ENCODE measurements at places on chromosomes 3 and 15.
A peak's percentile ranks its signal among the peaks of the same experiment; 100 is the strongest.

DNA sequence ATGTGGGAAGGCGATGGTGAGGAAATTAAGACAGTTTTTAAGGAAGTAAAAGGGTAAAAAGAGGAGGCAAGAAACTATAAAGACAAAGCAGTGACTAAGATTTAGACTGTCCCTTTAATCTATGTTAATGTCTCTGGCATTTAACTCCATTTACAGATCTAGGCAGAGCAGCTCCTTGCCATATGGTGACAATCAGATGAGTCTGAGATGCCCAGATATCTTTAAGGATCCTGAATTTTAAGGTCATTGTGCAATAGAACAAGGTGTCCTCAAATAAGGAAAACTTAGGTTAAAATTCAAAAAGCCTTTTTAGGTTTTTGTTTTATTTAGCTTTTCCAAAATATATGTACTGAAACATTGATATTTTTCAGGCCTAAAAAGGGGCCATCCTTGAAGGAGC, 24.1 kb downstream of the RASGRP1 start:
- DNase-seq = no peak

- DNase-seq = no peak
Observed at GRCh38 chr3:75110741-75111140, 496.3 kb upstream of the CNTN3 start.

DNA sequence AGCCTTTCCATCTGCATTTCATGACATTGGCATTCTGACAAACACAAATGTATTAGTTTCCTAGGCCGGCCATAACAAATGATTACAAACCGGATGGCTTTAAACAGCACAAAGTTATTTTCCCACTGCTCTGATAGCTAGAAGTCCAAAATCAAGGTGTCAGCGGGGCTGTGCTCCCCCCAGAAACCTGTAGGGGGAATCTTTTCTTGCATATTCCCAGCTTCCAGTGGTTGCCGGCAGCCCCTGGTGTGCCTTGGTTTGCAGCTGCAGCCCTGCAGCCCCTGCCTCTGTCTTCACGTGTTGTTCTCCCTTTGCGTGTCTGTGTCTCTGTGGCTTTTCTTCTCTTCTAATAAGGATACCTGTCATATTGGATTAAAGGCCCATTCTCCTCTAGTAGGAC, 79.0 kb upstream of the CDV3 start:
- DNase-seq = no peak

DNA sequence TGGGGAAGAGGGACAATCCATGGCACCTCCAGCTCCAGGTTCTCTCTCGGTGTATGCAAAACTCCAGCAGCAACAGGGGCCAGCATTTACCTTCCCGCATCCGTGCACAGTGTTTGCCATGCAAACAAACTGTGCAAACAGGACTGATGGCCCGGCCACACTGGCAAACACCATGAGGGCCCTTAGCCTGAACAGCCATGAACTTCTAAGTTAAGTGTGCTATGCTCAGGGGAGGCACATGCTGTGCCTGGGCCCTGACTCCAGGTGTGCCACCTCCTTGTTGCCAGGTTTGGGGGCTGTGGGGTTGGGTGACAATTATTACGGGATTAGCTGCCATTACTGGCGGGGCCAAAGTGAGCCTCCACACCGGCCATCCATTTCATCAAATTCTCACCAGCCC, 57.5 kb downstream of the CACNA2D2 start:
- no peak for DNase-seq

DNA sequence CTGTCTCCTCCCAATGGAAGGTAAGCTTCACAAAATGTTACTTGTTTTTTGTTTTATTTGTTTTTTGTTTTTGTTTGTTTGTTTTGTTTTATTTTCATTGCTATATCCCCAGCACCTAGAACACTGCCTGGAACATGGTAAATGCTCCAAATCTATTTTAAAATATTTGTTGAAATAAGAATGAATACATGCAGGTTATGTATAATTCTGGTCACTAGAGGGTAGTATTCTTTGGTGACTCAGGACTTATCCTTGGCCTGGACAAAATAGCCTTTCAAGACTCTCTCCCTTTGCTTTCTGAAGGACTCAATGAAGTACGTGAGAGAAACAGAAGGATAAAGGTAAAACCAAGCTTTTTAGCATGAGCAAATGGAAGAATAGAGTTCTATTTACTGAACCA, 46.9 kb upstream of the PPP2R3A start:
- DNase-seq = no peak

- DNase-seq = no peak
Observed at GRCh38 chr15:29433507-29434248, 164.1 kb upstream of the NSMCE3 start.

- DNase-seq = no peak
Observed at GRCh38 chr3:185424435-185424834, 61.5 kb downstream of the MAP3K13 start.

DNA sequence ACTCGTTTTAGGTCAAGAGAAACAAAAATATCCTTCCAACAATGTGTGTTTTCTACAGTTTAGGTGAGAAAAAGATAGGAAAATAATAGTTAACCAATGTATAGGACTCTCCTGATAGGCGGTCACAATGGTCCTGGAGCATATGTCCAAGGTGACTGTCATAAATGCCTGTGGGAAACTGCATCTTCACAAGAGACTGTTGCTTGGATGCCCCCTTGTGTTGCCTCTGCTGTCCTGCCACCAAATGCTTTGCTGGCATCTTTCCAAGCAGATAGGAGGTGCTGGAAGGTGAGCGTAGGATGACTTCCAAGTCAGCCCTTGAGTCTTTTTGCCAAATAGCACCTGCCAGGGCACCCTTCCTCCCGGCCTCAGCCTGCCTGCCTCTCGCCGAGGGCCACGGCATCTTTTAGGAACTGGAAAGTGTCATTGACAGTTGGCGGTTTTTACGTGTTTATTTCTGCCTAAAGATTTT, 24.1 kb upstream of the SACM1L start:
- DNase-seq = peak; percentile 82

DNA sequence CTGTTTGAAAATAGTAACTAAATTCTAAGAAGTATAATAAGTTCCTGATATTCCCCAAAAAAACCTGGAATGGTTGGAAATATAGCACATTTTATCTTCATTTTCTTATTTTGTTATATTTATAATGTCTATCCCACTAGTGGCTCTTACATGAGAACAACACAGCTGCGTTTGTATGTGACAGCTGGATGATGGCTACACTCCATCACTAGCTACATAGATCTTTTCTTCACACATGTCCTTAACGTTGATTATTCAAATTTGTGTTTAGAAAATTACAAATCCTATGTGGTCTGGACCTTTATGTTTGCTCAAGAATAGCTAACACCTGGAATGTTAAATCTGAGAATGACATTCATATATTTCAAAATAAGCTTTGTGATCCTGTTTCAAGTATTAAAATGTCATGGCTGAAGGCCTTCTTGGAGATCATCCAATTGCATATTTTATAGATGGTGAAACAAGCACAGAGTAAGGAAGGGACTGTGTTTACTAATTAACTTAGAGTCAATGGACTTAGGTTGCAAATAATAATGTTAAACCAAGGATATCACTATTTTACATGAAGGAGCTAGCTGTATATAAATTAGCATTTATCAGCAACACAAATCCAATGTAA, 60.8 kb downstream of the ATP13A5 start:
- DNase-seq = no peak

- DNase-seq = no peak
Observed at GRCh38 chr3:46910166-46910760, 32.7 kb downstream of the PTH1R start.

DNA sequence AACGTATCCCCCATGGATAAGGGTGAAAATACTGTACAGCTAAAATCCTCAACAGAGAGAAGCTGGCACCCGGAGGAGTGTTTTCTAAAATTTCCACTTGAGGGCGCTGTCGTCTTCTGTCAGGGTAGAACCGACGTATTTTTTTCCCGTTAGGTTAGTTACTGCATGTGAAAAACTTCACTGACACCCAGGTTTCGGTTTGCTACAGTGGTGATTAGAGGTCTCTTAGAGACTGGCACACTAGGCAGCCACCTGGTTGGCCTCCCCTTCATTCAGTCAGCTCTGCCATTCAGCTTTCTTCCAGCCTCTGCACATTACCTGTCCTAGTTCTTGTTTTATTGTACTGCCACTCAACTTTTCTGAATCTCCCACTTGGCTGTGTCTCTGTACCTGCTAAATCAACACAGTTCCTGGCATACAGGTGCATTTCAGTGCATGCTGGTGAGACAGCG, 18.4 kb downstream of the CCK start:
- DNase-seq = peak; percentile 60

DNA sequence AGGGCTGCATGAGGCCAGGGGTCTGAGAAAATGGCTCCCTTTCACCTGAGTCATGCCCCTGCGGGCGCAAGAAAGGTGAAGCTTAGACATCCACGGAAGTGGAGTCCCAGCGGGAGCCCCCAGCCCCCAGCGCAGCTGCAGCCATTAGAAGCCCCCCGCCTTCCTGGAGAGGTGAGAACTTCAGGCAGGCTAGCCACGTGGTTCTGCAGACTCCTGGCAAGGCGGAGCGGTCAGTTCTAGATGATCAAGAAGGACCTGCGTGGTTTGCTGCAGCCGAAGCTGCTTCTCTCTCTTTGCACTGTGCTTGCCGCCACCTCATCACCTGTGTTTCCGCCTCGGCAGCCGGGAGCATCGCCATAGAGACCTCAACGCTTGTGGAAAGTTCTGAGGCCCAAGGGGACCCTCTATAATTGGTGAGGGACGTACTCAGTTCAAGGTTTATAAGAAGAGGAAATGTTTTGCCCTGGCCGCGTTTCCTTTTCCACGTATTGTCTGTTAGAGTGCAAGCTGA, 15.8 kb upstream of the KCNMB3 start:
- DNase-seq = no peak

GRCh38 chr3:127697551-127698240, 24.9 kb downstream of the ABTB1 start:
- peak; percentile 60 for DNase-seq

DNA sequence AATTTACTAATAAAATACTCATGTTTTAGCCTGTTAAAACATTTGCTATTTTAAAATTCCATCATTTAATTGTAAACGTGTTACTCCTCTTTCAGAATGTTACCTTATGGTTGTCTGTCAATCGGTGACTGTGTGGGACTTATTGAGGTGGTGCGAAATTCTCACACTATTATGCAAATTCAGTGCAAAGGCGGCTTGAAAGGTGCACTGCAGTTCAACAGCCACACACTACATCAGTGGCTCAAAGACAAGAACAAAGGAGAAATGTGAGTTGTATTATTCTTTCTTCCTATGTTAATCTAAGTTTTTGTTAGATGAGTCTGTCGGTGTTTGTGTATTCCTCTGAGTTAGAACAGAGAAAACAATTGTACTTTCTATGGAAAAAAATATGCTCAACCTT, 21.7 kb downstream of the KCNMB3 start:
- no peak for DNase-seq

DNA sequence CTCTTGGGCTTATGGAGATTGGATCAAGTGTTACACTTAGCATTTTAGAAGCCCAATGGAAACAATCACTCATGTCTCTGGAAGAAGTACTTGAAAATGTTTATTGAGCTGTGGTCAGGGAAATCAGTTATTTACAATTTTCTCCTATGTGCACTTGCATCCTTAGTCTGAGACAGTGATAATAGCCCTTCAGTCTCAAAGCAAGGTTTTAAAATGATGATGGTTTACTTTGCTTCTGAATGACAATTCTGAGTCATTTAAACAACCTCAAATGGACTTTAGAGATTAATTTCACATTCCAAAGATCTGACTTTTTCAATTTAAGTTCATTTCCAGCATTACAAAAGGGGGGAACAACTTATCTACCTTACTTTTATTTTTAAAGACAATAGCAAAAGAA, 20.1 kb downstream of the TIPARP start:
- no peak for DNase-seq

DNA sequence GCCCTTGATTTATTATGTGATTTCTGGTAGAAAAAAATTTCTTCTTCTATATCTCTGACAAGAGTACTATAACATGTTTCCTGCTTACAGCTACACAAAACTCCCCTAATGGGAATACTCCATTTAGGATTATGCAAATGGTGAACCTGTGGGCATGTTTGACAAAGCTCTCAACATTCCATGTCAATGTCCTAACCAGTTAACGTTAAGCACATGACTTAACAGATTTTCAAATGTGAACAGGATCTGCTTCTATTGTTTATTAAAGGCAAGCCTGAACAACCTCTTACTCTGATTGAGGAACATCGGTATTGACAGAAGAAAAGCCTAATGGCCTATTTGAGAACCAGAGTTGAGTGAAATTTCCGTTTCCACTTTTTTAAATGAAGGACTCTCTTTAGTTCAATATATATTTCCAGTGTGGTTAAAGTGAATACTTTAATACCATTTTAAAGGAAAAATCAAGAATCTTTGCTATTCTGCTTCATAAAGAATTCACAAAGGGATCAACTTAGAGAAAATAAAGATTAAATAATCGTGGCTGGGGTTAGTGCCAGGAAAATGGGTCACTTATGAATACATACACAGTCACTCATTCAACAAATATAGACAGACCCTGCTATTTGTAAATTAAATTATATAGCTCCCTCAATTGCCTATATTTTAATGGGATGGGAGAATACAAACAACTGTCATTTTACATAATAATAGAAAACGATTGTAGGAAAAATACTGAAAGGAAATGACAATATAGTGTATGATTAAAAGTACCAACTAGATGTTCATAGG, 300.3 kb upstream of the CBLB start:
- DNase-seq = no peak

GRCh38 chr3:155184011-155184410, 103.9 kb downstream of the MME start:
- no peak for DNase-seq

DNA sequence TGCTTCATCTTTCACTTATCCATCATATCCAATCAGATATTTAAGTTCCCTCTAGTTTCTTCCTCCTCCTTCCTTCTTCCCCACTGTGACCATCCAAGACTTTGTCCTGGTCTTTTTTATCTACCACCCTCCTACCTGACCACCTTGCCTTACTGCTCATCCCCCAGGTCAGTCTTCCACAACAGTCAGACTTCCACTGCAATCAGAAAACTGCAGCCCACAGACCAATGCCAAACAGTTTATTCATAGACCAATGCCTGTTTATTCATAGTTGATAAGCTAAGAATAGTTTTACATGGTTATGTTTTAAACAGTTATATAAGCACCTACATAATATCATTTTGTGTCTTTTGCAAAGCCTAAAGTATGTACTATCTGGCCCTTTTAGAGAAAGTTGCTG, 65.5 kb downstream of the TRIM69 start:
- no peak for DNase-seq

DNA sequence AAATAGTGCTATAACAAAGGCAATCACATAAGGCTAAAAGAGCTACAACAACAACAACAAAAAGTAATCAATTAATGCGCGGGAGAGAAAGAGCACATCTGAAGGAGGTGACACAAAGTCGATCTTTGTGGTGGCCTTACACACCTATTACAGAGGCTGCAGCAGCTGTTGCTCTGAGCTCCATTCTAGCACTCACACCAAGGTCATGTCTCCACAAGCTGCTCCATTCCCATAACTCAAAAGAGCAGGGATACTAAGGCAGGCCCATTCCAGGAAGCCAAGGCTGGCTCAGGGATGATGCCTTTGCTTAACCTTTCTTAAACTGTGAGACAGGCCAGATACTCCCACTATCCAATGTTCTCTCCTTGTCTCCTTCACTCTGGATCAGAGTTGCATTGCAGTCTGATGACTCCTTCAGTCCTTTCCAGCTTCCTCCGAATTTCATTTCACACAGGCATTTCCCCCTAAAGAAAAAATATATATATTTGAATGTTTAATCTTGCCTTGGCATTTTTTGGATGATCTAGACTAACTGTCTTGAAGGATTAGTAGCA, 52.7 kb downstream of the SNTN start:
- no peak for DNase-seq

Data from CD4-positive, alpha-beta T cell treated with Interleukin-2 at 100 ng/mL for 4 hours (primary cell).